ENCODE measurements at places on chromosomes 3 and 15. TPM values are rescaled to one million over a fixed set of nuclear protein-coding genes. Genes with fewer than 3 reads are reported as not detected.

The LRRC2 gene
- total RNA-seq, result not detected

The BUB1B gene
- total RNA-seq, result 39.0 TPM

The ZNF385D gene
- not detected for total RNA-seq

The ACKR4 gene
- total RNA-seq, result 8.1 TPM

The LYSMD2 gene
- 14.3 TPM for total RNA-seq

The LRRC31 gene
- 2.8 TPM for total RNA-seq

The CHRM5 gene
- total RNA-seq, result not detected

The KLHL40 gene
- not detected for total RNA-seq

The BFSP2 gene
- total RNA-seq, result not detected

The SH2D7 gene
- not detected for total RNA-seq

The PP2D1 gene
- total RNA-seq, result not detected
